Breast epithelium (tissue), 4 donors: ENCODE measurements at places on chromosomes 3 and 15.

- no peak for DNase-seq
Measured at GRCh38 chr15:94443186-94443585, 211.8 kb downstream of the MCTP2 start.

GRCh38 chr3:96347289-96347688 is 467.1 kb upstream of the EPHA6 start:
- DNase-seq, result no peak

DNA sequence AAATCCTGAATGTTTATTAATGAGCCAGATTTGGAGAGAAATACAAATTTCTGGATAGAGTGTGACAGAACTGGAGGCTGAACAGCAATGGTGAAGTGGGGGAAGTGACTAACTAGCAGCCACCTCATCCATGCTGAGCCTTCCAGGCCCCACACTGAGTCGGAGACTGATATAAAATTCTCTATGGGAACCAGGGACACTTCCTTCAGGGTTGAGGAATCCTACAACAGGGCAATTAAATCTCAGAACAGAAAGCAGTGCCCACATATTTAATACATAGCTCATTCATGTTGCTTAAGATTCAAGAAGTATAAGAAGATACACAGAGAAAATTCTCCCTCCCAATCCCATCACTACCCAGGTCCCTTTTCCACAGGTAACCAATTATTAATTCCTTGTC is 49.3 kb downstream of the HACD2 start:
- no peak for DNase-seq

- DNase-seq, result no peak
Measured at GRCh38 chr3:148797795-148798194, 29.8 kb upstream of the CPB1 start.

- no peak for DNase-seq
Measured at GRCh38 chr3:66593978-66594377, 93.2 kb upstream of the LRIG1 start.

DNA sequence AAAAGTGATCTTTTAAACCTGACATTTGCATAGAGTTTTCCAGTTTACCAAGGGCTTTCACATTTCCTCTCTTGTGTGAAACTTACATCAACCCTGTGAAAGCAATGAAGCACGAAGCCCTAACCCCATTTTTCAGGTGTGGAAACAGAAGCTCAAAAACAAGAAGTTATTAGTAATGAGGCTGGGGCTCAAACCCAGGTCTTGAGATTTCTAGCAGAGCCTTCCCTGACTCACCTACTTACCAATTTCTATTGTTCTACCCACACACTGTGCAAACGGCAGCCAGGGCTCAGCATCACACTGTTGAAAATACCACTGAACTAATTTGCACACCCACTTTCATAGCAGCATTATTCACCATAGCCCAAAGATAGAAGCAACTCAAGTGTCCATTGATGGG is 117.8 kb upstream of the IGF1R start:
- no peak for DNase-seq

GRCh38 chr3:190597291-190597690 is 83.4 kb downstream of the IL1RAP start:
- no peak for DNase-seq

DNA sequence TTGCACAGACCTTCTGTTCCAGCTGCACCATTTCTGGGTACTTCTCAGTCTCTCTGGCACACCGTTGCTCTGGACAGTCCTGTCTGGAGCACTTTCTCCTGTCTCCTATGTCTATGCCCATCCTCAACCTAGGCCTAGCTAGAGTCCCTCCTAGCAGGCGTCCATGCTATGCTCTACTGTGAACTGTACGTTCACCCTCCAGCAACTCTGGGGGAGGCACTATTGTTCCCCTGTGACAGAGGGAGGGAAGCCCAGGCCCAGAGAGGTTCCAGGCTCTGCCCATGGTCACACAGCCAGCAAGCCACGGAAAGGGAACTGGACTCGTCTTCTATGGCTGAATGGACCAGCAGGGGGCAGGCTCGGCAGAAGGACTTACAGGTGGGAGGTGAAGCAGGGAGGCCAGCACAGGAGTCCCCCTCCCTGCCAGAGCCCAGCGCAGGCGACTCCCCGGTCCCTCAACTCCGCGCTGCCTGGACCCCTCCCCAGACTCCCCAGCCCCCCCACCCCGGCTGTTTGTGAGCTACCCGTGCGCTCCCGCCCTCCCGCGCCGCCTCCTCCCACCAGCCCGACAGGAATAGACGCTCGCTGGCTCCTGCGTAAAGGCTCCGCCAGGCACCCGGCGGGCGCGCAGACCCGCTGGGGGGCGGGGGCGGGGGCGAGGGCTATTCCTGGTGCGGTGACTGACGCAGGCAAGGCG is 1.7 kb upstream of the LINGO1 start:
- no peak for DNase-seq

DNA sequence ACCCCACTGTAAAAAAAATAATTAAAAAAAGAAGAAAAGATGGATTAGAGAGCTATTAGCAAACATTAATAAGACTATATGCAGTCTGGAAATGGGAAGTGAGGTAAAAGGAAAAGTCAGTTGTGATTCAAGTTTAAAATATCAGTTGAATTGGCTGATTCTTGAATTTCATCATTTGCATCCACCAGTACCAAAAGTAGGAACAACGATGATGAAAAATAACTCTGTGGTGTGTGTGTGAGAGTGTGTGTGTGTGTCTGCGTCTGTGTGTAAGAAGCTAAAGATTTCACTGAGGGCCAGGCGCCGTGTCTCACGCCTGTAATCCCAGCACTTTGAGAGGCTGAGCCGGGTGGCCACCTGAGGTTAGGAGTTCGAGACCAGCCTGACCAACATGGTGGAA is 56.0 kb upstream of the SLC4A7 start:
- no peak for DNase-seq

DNA sequence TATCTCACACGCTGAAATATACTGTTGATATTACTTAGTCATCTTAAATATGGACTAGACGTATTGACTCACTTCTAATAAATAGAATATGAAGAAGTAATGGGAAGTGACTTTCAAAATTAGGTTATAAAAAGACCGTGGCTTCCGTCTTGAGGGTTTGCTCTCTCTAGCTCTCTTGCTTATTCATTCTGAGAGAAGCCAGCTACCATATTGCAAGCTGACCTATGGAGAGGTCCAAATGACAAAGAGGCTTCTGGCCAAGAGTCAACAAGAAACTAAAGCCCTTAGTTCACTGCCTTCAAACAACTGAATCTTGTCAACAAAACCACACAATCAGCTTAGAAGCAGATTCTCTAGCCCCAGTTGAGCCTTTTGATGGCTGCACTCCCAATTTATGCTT is 46.1 kb downstream of the SLC9C1 start:
- no peak for DNase-seq

- DNase-seq, result no peak
Measured at GRCh38 chr15:55819397-55820034, 76.6 kb upstream of the PRTG start.

DNA sequence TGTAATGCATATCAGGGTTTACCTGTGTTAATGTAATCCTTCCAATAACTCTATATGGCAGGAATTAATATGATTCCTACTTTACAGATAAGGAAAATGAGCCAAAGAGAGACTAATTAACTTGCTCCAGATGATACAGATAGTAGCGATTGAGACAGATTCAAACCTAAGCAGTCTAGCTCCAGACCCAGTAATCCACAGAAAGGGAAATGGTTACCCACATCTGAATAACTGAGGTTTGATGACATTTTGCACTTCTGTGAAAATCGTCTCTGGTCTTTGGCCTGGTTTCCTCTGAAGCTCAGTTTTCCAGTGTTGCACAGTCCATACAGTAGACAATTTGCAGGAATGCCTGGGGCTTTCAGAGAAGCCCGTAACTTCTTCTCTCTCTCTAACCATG is 177.1 kb upstream of the UMPS start:
- DNase-seq, result no peak

DNA sequence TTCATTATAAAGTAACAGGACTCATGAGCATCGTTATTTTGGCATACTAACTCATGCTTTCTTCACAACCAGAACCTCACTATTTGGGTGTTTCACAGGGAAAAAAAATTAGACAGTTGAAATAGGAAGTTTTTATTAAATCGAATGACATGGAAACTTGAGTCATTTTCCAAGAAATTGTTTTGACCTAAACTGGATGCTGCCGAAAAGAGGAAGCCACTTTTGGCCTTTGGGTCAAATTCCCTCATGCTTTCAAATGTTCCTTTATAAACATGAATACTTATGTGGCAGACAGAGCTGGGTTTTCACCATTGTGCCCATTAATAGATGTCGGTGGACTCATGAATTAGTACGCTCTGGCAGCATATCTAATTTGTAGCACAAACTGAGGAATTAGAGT is 224.9 kb downstream of the MCTP2 start:
- no peak for DNase-seq

- no peak for DNase-seq
Measured at GRCh38 chr15:63435204-63435820, 53.7 kb upstream of the CA12 start.

DNA sequence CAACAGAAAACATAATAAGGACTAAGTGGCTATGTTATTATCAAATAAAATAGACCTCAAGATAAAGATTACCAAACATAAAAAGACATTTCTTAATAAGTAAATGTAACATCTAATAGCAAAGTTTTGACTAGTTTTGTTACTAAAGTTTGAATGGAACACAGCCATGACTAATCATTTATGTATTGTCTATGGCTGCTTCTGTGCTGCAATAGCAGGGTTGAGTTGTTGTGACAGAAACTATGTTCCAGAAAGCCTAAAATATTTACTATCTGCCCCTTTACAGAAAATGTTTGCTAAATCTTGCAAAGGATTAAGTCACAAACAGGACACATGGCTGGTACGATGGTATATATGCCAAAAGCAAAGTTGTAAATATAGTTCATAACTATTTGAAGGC is 37.9 kb upstream of the MYH15 start:
- no peak for DNase-seq

DNA sequence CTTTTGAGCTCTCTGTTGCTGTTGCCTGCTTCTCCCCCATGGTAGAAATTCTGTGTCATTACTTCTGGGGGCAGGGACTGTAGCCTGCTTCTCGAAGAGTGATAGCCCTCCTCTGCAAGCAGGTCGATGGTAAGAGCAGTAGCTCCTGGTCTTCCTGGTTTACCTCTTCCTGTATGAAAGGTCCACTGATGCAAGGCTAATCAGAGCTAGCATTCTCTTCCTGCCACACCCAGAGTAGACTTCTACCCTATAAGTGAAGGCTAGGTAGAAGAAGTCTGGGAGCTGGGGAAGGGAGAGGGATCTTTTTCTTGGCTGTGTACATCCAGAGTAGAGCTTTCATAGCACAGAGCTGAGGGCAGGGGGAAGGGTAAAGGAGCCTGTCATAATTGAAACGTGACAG is 357.0 kb downstream of the SQOR start:
- no peak for DNase-seq

DNA sequence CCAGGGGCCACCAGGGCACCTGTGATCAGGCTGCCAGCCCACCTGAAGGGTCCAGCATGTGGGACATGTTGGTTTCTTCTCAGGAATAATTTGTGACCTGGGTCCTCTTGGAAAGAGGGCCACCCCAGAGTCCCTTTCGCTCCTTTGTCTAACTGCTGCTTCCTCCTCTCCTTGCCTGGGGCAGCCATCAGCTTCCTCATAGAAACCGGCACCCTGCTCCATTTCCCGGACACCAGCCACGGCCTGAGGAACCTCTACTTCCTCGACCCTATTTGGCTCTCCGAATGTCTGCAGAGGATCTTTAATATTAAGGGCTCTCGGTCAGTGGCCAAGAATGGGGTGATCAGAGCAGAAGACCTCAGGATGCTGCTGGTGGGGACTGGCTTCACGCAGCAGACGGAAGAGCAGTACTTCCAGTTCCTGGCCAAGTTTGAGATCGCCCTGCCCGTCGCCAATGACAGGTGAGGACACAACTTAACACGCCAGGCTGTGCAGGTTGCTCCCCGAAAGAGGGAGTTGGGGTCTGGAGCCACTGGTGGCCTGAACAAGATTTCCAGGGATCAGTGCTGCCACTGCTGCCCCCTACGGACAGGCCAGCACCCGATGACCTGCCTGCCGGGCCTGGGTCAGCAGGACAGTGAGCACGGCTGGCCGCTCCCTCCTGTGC is 109.7 kb downstream of the LRRK1 start:
- DNase-seq, result no peak

- no peak for DNase-seq
Measured at GRCh38 chr15:63755162-63755561, 78.6 kb downstream of the HERC1 start.

DNA sequence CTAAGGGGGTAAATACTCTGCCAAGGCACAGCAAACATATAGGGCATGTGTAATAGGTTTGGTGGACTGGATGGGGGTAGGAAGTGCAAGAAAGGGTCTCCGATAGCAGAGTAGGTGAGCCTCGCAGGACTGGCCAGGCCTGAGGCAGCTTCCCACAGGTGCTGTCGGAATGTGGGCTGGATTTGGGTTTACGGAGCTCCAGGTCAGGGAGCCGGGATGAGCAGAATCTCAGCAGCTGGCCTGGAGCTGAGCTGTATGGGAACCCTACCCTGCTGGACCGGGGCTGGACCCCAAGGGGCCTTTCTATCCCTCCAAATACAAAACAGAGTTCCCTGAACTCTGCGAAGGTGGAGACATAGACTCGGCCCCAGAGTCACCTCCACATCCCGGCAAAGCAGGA is 15.0 kb downstream of the KLF15 start:
- DNase-seq, result no peak

GRCh38 chr3:140602781-140603180 is 75.1 kb upstream of the TRIM42 start:
- DNase-seq, result no peak

GRCh38 chr3:151419806-151420205 is 35.3 kb upstream of the P2RY12 start:
- no peak for DNase-seq

GRCh38 chr3:61871644-61872043 is 310.3 kb downstream of the PTPRG start:
- no peak for DNase-seq

DNA sequence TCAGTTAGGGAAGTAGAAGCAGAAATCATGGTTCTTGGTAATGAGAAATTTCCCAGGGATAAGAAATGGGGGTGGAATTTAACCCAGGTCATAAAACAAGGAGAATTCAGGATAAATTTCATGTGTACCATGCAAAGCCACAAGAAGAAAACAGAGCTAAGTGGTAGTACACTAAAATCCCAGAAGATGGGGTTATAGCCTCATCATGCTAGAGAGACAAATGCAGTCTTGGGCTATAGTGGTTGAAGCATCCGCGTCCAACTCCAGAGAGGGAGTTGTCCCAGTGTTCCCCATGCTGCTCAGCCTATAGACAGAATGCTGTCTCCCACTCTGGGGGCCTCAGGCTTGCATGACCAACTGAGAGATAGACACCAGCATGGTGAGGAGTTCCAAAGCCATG is 36.2 kb upstream of the CLRN1 start:
- no peak for DNase-seq

DNA sequence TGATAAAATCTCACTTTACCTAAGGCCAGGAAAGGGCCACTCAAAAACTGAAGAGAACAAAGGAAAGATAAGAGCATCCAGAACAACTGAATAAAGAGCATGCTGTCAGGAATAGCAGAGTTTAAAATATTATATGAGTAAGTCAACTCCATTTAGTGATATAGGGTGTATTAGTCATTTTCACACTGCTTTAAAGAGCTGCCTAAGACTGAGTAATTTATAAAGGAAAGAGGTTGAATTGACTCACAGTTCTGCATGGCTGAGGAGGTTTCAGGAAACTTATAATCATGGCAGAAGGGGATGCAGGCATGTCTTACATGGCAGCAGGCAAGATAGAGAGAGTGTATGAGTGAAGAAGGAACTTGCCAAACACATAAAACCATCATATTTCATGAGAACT is 778.0 kb upstream of the NECTIN3 start:
- DNase-seq, result no peak
